ENCODE measurements at places on chromosomes 7 and 10. TPM values are rescaled to one million over a fixed set of nuclear protein-coding genes. Genes with fewer than 3 reads are reported as not detected.

GRCh38 chr7:31058122-31058521 lies 6.0 kb downstream of the ADCYAP1R1 start:
- no peak for DNase-seq

The RSU1 gene
- 26.3 TPM for total RNA-seq

The EVX1 gene
- not detected for total RNA-seq

- no peak for DNase-seq
Measured at GRCh38 chr10:52353960-52354394, 39.9 kb downstream of the DKK1 start.

The MOGAT3 gene
- total RNA-seq: not detected

The ASB10 gene
- not detected for total RNA-seq

The ABCB4 gene
- 0.67 TPM for total RNA-seq

DNA sequence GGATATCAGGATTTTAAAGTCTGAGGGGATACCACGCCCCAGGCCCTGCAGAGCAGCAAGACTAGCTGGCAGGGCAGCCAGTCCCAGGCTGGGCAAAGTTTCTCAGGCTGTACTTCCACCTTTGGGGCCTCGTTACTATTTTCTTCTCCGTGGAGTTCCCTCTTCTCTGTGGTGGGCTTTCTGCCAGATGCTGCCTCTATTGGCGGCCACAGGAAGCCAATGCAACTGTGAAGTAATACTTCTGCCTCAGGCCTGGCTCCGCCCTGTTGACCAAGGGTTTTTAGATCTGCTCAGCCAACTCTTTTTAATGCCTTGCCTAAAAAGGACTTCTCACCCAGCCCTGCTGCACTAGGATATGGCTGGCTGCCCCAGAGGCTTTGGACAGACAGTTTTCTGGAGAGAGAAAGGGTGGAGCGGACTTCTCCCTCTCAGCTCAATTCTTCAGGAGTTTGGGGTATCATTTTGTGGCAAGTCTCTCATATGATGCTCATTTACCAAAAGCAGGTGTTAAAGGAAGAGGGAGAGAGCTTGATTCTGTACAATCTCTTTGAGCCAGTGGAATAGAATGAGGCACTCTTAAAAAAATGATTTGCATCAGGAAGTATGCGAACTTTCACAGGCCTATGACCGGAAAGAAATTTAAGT lies 67.4 kb downstream of the HHEX start:
- peak; percentile 92 for DNase-seq

The RAB19 gene
- not detected for total RNA-seq

DNA sequence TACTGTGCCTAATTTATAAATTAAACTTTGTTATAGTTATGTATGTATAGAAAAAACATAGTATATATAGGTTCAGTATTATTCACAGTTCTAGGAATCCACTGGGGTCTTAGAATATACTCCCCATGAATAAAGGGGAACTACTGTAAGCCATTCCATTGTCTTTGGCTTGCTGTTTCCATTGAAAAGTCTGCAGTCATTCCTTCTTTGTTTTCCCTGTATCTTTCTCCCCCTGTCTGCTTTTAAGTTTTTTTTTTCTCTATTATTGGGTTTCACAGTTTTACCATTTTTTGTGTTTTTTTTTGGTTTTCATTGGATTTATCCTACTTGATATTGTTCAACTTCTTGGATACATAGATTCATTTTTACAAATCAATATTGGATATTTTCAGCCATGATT lies 6.7 kb upstream of the PNLIP start:
- no peak for DNase-seq

DNA sequence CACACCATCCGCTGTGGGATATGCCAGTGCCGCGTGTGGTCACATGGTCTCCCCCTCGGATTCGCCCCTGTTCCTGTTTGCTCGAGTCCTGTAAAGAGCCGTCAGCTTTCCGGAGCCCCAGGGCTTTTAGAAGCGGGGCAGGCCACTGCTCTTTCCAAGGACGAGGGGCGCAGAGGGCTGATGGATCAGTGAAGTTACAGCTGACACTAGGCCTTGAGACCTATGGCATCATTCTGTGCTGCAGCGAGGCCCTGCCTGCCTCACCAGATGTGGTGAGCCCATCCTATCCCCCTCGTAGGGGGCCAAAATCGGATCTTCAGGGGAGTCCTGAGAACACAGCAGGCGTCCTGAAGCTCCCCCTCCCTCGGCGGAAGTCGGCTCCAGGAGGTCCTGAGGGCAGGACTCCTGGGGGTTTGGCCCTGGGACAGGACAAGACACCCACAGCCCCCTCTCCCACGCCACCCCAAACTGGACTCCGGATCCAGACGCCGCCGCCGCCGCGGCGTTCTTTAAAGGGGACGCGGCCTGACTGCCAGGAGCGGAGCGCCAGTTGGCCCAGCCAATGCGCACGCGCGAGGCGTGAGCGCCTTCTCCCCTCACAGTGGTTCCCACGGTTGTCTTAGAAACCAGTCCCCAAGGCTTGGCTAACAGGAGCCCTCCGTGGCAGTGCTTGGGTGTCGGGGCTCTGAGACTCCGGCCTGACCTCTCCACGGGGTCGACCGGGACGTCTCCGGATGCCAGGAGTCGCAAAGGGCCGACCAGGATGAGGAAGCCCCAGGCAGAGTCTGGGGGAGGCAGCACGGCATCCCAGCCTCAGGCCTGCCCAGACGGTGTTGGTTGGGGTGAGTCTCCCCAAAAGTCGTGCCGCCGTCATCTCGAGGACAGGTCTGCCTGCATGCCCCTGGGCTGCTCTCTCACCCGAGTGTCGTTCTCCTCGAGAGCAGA lies 371.7 kb downstream of the ZNF716 start:
- DNase-seq: no peak

- DNase-seq: no peak
Measured at GRCh38 chr10:129953119-129954051, 10.7 kb downstream of the EBF3 start.

DNA sequence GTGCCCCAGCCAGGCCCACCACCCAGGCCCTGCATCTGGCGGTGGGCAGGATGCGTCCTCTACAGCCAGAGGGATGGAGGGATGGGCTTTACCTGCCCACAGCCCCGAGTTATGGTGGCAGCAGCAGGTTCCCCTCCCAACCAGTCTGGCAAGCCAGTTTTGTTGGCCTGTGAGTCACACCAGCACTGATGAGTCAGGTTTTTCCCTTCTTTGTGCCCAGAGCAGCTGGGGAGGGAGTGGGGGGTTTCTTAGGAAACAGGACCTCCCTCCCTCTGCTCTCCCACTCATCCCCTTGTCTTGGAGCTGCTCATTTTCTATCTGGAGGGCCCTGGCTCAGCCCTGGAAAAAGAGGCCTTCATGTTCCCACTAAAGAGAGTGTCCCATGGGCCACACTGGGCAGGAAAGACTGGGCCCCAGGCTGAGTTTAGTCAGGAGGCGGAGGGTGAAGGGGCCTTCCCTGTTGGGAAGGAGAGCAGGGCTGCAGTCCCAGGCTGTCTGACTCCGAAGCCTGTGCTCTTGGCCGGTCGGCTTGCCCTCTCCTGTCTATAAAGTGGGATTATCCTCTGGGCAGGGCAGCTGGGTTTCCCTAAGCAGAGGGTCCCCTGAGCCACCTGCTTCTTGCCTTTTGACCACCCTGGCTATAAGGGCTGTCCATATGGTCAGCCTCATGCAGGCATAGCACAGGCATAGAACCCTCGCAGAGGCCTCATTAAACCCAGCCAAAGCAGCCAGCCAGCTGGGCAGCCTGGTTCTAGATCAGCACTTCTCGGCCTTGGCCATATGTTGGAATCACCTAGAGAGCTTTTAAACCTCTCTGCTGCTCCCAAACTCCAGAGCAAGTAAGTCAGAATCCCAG lies 30.2 kb upstream of the ANKRD2 start:
- DNase-seq: no peak
